ENCODE measurements at places on chromosomes 5 and 9.

- DNase-seq: no peak
Observed at GRCh38 chr5:39452846-39453245, 28.1 kb upstream of the DAB2 start.

- DNase-seq: no peak
Observed at GRCh38 chr9:7298123-7298522, 501.5 kb downstream of the DMAC1 start.

GRCh38 chr9:1938675-1939170, 76.4 kb upstream of the SMARCA2 start:
- DNase-seq: no peak

GRCh38 chr5:176157656-176158055, 80.6 kb upstream of the SIMC1 start:
- no peak for DNase-seq

DNA sequence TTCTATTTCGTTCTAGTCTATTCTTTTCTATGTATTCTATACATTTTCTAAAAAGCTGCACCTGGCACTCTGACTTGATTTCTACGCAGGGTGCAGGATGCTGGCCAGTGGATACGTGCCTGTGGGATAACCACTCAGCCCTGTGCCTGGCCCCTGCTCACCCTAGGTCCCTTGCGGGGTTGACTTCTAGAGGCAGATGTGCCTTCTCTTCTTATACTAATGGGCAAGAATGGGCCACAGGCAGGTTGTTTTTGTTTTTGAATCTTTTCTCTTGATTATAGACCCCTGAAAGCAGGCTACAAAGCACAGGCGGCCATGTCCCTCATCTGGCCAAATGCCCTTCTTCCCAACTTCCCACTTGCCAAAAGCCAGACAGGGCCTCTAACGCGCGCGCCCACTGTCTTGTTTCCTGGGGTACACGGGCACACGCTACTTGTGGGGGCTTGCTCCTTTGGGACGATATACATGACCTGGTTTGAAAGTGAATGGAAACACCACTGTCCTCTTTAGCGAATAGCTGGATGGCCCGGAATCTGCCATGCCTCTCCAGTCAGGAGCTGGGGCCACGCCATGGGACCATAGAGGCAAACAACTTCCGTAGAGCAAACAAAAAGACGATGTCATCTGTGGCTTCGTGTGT, 162.7 kb upstream of the IRX2 start:
- DNase-seq: no peak

- no peak for DNase-seq
Observed at GRCh38 chr5:170466988-170467707, 36.7 kb upstream of the KCNIP1 start.

- no peak for DNase-seq
Observed at GRCh38 chr5:66912787-66913186, 283.8 kb downstream of the CD180 start.

DNA sequence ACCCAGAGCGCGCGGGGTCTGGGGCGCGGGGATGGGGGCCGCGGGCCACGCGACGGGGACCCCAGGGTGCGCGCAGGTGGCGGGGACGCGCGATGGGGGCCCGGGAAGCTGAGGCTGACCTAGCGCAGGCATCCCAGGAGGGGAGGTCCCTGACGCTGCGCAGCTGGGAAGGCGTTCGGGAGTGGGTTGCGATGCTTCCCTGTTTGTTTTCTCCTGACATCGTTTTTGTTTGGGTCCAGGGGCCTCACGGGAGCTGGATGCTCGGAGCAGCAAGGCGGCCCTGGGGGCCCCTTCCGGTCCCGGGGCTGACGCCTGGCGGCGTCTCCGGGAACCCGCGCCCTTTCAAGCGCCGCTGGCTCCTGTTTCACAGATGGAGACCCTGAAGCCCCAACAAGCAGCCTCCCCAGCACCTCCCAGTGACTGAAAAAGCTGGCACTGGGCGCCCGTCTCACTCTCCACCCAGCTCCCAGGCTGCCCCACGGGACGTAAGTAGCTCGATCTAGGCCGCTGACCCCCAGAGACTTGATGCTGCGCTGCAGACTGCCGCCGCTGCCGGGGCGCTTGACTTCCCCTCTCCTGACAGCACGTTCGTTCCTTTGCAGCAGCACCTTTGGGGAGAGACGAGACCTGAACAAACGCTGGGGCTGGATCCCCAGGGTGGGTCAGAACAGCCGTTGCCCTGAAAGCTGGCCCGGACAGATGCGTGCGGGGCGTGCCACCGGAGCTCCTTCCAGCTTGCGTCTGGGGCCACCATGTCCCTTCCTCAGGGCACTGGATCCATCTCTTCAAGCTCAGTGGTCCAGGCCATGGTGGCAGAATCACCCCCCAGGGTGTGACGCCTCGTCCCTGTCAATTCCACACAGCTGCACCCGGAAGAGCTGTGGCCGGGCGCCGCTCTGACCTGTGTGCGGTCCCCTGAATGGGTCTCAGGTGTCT, 593 bp downstream of the BRD3OS start:
- no peak for DNase-seq

DNA sequence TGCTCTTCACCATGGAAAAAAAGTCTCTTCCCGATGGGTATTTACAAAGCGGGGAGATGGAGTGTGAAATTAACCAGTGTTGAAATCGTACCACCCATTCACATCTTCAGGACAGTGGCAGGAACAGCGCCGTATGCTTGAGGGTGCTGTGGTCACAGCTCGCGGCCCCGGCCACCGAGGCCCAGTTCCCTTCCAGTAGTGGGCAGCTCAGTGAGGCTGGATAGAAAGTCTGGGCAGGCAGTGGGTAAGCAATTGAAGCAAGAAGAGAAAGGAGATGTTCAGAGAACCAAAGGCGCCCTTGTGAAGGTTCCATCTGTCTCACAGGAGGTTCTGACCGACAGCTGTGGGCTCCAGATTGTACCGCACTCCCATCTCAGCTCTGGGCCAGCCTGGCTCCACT, 59.1 kb downstream of the SECISBP2 start:
- DNase-seq: no peak

- DNase-seq: no peak
Observed at GRCh38 chr9:89325733-89326132, 7.4 kb downstream of the SECISBP2 start.

GRCh38 chr9:75054368-75055001, 26.4 kb upstream of the CARNMT1 start:
- DNase-seq: no peak

- no peak for DNase-seq
Observed at GRCh38 chr9:96522366-96522765, 72.4 kb downstream of the HABP4 start.

DNA sequence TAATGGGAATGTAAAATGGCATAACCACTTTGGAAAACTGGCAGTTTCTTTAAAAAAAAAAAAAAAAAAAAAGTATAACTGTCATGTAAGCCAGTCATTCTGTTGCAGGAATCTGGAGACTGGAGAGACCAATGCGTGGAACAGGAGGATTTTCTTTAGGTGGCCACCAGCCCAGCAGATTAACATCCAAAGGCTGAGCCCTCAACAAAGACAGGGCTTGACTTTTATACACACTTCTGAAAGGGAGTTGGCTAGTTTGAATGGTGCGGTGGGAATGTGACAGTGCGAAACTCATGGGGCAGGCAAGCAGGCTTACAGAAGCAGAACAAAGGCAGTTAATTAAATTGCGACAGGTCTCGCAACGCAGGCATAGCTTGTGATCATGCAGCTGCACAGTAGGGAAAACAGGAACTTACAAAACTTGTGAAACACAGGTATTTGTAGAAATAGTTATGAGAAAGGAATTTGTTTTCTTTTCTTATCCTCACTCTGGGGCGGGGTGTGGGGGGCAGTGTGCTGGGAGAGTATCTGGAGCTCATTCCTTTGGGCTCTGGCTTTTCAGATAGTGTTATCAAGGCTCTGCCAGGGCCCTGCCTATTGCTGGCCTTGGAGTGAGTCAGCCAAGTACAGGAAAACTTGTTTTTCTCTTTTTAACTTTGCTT, 12.0 kb downstream of the UIMC1 start:
- no peak for DNase-seq

- no peak for DNase-seq
Observed at GRCh38 chr9:110161940-110162339, 46.0 kb downstream of the C9orf152 start.

DNA sequence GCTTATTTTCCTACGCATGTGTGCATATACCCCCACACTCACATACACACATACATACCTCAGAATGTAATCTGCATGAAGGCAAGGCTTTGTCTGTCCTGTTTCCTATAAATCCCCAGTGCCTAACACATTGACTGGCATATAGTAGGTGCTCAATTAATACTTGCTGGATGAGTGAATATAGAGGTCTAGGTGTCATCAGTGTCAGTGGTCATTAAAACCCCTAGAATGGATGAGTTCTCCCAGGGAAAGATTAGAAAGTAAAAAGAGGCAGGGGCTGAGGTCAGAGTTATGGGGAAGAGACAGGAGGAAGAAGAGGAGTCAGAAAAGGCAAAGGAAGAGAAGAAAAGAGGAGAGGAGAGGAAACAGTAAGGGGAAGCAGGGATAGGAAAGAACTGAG, 4.7 kb downstream of the CPLX2 start:
- no peak for DNase-seq

GRCh38 chr9:119961774-119962424, 592.7 kb upstream of the BRINP1 start:
- no peak for DNase-seq

- no peak for DNase-seq
Observed at GRCh38 chr5:167793700-167794099, 497.7 kb upstream of the WWC1 start.

- no peak for DNase-seq
Observed at GRCh38 chr9:125932012-125932411, 184.8 kb downstream of the PBX3 start.

GRCh38 chr5:75512383-75513074, 838 bp downstream of the POLK start:
- DNase-seq: no peak

- no peak for DNase-seq
Observed at GRCh38 chr9:259405-260404, 45.0 kb downstream of the DOCK8 start.

DNA sequence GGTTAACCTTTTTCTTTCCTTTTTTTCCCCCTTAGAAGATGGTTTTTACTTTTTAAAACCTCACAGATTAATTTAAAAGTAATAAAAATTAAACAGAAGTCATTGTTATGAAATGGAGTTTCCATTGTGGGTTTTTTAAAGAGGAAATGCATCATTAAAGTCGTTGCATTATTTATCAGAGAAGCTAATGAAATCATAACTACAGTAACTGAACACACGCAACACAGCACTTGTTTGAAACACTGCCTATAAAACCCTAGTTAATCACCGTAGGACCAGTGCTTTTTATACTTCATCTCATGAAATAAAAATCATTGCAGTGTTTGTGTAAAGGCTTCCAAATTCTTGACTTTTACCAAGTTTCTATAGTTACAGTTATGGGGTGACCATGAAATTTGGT, 82.4 kb upstream of the NTRK2 start:
- DNase-seq: no peak

GRCh38 chr5:110549301-110549700, 177.2 kb downstream of the TMEM232 start:
- no peak for DNase-seq

- no peak for DNase-seq
Observed at GRCh38 chr9:98074115-98074990, 17.8 kb downstream of the NANS start.

GRCh38 chr9:126617003-126617822, 3.5 kb downstream of the LMX1B start:
- DNase-seq: no peak

DNA sequence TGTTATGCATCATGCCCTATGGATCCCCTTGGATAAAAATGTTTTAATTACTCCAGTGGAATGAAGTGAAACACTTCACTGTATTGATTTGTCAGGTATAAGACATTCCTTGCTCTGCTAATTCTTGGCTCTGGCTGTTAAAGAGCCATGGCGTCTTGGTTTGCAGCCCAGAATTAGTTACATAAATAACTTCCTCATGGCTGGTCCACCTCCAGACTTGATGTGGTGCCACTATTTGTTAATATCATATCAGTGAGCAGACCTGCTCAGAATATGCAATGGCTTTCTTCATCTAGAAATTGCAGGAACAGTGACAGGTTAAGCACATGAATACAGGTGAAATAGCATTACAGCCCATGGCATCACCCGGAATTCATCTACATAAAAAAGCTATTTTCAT, 446.9 kb upstream of the GRIN3A start:
- DNase-seq: no peak

- DNase-seq: no peak
Observed at GRCh38 chr9:123426406-123426805, 70.4 kb downstream of the CRB2 start.

DNA sequence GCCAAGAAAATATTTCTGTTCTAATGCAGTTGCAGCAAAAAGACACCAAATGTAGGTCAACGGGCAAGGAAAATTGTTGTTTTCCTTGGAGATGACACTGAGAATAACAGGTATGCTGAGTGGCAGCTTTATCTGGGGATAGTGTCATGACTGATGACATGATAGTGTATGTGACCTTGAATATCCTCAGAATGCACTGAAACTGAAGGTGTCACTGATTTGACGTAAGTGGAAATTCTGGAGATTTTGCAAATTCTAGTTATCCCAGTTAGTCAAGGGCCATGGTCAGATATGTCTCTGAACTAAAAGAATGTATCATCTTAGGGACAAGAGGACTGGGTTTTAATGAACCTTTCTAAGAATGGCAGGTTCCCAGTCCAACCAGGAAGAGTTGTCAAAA, 138.0 kb upstream of the C9orf72 start:
- no peak for DNase-seq

- no peak for DNase-seq
Observed at GRCh38 chr5:148125641-148126040, 42.7 kb upstream of the SPINK14 start.

- DNase-seq: no peak
Observed at GRCh38 chr9:106953174-106953573, 90.2 kb downstream of the ZNF462 start.

GRCh38 chr9:4939118-4939561, 45.9 kb upstream of the JAK2 start:
- DNase-seq: no peak

DNA sequence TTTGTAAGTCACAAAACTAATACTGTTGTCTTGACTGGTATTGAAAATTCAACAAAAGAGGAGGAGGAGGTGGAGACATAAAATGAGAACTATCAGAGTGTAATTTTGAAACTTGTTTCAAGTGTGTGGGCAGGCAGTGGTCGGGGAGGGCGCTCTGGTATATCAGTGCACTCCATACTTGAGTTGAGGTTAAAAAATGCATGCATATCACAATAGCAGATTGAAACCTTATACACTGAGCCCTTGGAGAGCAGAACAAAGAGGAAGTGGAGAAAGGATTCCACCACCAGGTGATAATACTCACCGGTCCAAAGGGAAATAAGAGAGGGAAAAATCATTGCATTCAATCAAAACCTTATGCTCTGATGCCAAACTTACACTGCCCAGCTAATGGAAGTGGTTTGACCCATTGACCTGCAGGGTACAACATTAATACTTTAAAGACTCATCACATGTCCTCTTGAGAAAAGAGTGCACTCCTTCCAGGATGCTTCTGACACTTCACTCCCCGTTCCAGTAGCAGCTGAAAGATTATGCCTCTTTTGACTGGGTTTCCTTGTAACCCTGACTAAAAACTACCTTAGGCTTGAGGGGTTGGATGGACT, 79.5 kb upstream of the FAM169A start:
- DNase-seq: peak; percentile 14

- DNase-seq: no peak
Observed at GRCh38 chr5:80191991-80192398, 63.9 kb downstream of the SERINC5 start.

GRCh38 chr9:91494751-91495150, 71.1 kb upstream of the NFIL3 start:
- no peak for DNase-seq

Measured in NCI-H187 treated with DMSO at 0.1 percent for 48 hours (cell line).